ENCODE measurements at places on chromosomes 3 and 15. TPM values are rescaled to one million over a fixed set of nuclear protein-coding genes. Genes with fewer than 3 reads are reported as not detected.

The SHC4 gene
- 1.8 TPM for total RNA-seq

The SLC6A11 gene
- total RNA-seq, result not detected

The SPTSSB gene
- total RNA-seq, result not detected

The PLA2G4D gene
- total RNA-seq, result not detected

The FANCD2OS gene
- total RNA-seq, result not detected

The ADAMTS17 gene
- 0.09 TPM for total RNA-seq

The EEF1AKMT4 gene
- total RNA-seq, result 3.4 TPM

The PRSS50 gene
- total RNA-seq, result not detected

The C3orf62 gene
- 1.7 TPM for total RNA-seq

The DVL3 gene
- total RNA-seq, result 44.7 TPM

The UBE2E2 gene
- total RNA-seq, result 32.7 TPM

The SNURF gene
- 51.8 TPM for total RNA-seq

The EFCC1 gene
- not detected for total RNA-seq

The FGF7 gene
- 976 TPM for total RNA-seq

The IQGAP1 gene
- total RNA-seq, result 149 TPM

The ZCWPW2 gene
- 0.74 TPM for total RNA-seq

The METTL6 gene
- 30.9 TPM for total RNA-seq

The POLR2H gene
- total RNA-seq, result 63.6 TPM

The CA12 gene
- 42.1 TPM for total RNA-seq

The CEMIP gene
- total RNA-seq, result 466 TPM

The PRR20G gene
- total RNA-seq, result not detected

The ARHGAP31 gene
- total RNA-seq, result 3.8 TPM

The LRRIQ4 gene
- not detected for total RNA-seq

The SAMMSON gene
- not detected for total RNA-seq

The DPPA2 gene
- not detected for total RNA-seq

The LYZL4 gene
- total RNA-seq, result not detected

The PP2D1 gene
- total RNA-seq, result not detected

The CD86 gene
- total RNA-seq, result not detected

The SPRED1 gene
- 30.7 TPM for total RNA-seq

The GPR171 gene
- not detected for total RNA-seq

The CCRL2 gene
- total RNA-seq, result 0.09 TPM

The INSYN1 gene
- 5.1 TPM for total RNA-seq

The IL5RA gene
- not detected for total RNA-seq

The ATXN7 gene
- total RNA-seq, result 7.0 TPM

The TRH gene
- not detected for total RNA-seq

The SCAANT1 gene
- not detected for total RNA-seq

The LOXL1 gene
- total RNA-seq, result 65.4 TPM
